ENCODE measurements at places on chromosomes 12 and 14.

DNA sequence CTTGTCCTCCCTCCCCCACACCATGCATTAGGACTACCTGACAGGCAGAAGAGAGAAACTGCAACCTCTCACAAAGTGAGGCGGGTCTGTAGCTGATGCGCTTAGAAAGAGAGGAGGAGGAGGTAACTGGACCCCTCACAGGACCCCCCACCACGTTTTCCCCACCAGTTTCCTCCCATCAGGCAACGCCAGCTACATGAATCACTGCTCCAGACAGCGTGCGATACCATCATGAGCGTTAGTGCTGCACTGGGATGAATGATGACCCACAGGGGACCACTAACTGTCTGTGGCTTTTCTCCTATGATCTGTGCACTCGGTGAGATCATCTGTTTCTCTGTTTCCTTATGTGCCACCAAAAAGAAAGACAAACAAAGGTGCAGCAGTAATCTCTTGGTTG is 77.7 kb downstream of the KCNK10 start:
- DNase-seq: no peak

DNA sequence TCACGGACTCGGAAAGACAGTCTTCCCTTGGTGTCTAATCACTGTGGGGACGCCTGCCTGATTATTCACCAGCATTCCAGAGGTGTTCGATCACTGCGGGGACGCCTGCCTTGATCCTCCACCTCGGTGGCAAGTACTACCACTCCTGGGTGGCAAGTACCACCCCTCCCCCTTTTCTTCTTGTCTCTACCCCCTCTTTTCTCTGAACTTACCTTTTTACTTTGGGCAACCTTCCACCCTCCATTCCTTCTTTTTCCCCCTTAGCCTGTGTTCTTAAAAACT is 12.0 kb upstream of the LGMN start:
- no peak for DNase-seq

GRCh38 chr12:87163122-87163521 is 866.1 kb downstream of the C12orf50 start:
- no peak for DNase-seq

- DNase-seq: no peak
These were observed 559.0 kb downstream of the GALC start for GRCh38 chr14:87434011-87434410.

DNA sequence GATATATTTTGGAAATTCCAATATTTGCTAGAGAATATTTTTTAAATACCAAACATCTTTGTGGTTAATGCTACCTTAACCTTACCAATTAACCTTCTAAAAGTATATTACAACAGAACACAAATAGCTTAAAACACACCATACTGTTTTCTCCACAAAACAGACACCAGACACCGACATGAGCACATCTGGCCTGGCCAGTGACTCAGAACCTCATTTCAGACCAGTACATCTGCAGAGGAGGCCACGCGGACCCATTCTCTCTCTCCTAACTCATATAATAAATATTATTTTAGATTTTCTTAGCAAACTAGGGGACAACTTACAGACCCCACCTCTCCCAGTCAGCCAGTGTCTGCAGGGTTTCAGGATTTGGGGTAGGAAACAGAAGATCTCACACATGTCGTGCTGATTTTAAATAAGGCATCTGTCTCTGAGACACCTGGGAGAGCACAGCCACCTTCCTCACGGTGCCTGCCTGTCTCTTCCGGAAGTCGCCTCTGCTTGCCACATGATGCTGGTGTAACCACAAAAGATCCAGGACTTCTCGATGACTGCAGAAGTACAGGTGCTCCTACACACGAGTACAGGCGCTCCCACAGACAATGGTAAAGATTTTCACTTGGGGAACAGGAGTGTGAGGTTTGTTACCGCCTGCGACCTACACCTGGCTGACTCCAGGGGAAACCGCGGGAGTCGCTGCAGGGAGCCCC is 9.7 kb upstream of the ANKLE2 start:
- DNase-seq: peak; percentile 84

DNA sequence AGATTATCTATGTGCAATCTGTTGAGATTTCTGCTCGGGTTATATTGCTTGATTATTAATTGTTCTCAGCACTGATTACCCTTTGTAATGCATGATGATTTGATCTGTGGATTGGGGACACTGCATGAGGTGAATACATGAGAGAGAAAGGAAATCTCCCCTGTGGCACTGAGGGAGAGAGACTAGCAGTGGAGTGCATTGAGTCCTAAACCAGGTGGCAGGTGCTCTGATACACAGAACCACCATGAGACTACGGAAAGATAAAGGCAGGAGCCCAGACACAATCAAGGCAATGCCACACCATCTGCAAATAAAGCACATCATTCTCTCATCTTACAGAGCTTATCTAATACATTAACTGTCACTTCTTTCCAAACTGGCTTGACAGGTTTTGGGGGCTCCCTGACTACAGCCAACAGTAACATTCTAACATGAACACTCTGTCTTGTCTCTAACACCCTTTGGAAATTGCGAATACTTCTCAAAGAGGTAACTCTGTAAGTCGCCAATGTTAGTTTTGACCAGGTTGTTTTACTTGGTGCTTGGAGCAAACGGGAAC is 37.6 kb upstream of the TSPAN8 start:
- DNase-seq: no peak

DNA sequence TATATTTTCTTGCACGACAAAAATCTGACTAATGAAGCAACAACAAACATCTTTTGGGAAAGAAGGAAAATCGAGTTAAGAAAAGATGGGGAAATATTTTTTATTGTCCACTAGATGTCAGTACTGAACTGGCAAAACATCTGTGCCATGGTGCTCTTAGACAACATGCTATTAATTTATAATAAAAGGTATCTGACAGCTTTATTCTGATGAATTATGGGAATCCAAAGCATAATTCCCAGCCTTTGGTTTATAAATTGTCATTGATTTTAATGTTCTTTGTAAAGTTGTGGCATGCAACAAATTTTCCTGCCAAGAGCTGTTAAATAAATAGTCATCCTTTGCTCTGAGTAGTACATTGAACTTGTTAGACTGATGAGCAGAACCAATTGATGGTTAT is 231.2 kb downstream of the ETNK1 start:
- DNase-seq: peak; percentile 66

GRCh38 chr12:268483-268840 is 5.8 kb upstream of the SLC6A13 start:
- DNase-seq: no peak

GRCh38 chr12:67705394-67706370 is 57.1 kb downstream of the DYRK2 start:
- DNase-seq: peak; percentile 68

GRCh38 chr14:24990050-24990449 is 59.9 kb downstream of the STXBP6 start:
- no peak for DNase-seq

- DNase-seq: no peak
These were observed 172.7 kb downstream of the FUT8 start for GRCh38 chr14:65585216-65585615.

DNA sequence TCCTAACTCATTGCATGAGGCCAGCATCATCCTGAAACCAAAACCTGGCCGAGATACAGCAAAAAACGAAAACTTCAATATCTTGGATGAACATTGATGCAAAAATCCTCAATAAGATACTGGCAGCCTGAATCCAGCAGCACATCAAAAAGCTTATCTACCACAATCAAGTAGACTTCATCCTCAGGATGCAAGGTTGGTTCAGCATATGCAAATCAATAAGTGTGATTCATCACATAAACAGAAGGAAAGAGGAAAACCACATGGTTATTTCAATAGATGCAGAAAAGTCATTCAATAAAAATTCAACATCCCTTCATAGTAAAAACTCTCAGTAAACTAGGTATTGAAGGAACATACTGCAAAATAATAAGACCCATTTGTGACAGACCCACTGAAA is 56.5 kb upstream of the PPFIA2 start:
- no peak for DNase-seq

DNA sequence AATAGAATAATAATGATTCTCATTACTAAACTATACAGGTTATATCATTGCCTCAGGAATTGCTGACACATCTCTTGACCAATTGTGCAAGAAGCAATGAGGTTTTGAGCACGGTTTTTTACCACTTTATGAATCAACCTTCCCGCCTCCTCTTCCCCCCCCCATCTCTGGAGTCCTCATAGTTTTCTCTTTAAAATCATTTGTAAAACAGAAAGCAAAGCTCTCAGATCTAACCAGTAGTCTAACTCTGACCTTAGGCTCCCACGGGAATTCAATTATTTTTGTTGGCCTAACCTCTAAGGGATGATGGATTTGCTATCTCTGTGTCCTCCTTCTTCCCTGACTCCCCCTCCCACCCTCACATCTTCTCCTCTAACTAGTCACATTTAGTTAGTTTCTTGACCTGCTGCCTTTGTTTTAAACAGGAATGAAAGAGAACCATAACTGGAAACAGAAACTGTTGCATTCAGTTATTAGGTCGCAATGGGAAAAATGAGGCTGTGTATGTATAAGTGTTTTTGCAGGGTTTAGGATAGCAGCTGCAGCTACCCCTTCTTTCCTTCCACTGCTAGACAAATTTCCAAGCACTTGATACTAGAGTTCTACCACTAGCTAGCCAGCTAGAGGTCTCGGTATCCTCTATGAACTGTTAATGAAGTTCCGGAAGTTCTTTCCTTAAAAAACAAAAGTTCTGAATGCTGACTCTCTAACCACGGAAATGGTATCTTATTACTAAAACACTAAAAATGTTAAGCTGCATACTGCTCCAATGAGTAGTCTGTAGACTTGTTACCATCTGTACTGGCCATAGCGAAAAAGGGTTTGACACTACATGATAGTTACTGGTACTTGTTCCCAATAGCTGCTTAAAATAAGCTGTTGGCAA is 65.4 kb downstream of the TAOK3 start:
- DNase-seq: peak; percentile 93

DNA sequence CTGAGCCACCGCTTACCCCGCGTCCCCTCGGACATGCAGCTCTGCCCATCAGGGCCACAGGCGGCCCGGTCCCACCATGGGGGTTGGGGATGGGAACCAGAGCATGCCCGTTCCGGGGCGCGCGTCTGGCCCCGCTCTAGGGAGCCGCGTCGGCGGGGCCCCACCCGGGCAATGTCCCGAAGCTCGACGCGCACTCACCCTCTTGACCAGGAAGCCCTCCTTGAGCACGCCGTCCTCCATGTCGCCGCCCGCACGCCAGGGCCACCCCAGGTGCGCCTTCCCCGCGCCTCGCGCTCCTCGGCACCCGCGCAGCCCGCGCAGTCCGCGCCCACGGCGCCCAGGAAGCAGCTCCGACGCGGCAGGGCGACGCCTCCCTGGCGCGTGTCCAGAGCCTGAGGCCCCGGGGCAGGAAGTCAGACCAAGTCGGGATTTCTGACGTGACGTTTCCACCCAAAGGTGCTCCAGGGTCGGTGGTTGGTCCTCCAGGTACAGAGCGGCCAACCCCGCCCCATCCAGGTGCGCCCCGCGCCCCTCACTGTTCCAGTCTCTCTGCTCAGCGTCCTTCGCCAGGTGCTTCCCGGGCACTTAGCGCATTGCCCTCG is at the start of gene PLEK2:
Gene PLEK2 (minus strand): TSS at position 346 of the 602 bp plus-strand sequence. CDS start 106 bp downstream, at position 240.
- peak; percentile 40 for DNase-seq

- no peak for DNase-seq
These were observed 207.0 kb downstream of the PHETA1 start for GRCh38 chr12:111161898-111162297.

DNA sequence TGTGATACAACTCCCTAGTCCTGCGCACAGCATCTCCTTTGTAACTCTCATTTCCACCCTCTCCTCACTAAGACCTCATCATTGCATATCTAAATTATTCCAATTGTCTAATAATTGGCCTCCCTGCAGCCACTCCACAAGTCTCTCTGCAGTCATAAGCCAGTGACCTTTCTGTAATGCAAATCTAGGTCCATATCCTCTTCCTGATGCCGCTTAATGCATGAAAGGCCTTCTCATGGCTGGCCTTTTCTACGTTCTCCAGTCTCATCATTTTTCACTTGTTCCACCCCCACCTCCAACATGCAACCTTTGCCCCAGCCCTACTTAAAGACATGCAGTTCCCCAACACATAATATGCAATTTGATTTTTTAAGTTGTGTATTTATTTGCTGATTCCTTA is 96.0 kb downstream of the RPAP3 start:
- DNase-seq: no peak

DNA sequence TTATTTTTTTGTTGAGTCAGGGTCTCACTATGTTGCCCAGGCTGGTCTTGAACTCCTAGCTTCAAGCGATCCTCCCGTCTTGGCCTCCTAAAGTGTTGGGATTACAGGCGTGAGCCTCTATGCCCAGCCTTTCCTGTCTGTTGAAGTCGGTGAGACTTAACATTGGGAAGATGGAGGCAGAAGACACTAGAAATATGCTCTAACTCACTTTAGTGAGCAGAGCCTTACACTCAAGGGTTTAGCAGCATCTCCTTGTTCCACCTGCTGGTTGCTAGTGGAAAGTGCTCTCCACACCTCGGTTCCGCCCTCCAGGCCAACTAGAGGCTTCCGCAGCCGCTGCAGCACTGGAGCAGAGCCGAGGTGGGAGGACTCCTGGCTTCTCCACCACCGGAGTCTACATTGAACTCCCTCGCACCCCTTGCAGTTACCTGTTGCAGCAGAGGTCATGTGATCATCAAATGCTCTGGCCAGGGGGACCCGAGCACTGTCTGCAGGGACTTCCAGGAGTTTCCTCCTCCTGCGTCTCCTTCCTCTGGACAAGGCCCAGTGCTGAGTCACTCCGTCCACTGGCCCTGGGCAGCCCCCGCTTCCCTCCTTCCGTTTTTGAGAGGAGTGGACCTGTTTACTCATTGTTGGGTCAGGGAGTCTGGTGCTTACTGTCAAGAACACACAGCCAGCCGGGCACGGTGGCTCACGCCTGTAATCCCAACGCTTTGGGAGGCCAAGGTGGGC is 9.4 kb upstream of the HVCN1 start:
- peak; percentile 95 for DNase-seq

DNA sequence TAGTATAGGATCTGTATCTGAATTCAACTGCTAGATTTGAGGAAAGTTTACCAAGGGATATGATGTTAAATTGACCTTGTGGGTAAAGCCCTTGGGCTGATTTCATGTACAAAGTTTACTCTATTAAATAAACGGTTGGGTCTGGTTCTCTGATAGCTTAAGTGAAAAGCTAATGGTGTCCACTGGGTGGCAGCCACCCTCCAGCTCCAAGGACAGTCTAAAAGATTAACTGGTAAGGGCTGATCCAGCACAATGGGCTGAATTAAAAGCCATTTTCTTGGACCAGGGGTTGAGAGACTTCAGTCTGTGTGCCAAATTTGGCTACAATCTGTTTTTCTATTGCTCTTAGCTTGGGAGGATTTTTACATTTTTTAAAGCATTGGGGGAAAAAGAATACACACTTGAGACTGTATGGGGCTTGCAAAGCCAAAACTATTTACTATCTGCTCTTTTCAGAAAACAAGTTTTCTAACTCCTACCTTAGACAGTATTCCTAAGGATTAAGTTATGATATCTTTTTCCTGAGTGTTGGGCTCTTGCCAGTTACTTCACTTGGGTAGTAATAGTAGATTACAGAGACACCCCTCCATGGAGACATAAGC is 116.5 kb downstream of the GPHN start:
- peak; percentile 85 for DNase-seq
